DMS153 (cell line): ENCODE measurements at places on chromosomes 5 and 9.

DNA sequence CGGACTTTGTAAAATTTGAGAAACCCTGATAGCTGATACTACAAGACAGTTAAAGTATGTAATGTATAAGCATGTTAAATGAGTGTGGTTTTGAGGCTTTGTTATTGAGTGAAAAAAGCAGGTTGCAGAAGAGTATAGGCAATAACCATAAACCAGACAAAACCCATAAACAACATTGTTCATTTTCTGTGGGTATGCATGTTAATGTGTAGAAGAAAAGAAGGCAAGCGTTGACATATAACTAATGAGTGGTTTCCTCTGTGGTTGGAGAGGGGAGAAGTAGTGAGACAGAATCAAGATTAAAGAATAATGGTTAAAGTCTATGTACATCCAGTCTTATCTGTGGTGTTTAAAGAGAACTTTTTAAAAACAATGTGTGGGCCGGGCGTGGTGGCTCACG, 26.2 kb downstream of the RAD23B start:
- no peak for DNase-seq

GRCh38 chr5:137730336-137730735, 5.6 kb downstream of the KLHL3 start:
- no peak for DNase-seq

DNA sequence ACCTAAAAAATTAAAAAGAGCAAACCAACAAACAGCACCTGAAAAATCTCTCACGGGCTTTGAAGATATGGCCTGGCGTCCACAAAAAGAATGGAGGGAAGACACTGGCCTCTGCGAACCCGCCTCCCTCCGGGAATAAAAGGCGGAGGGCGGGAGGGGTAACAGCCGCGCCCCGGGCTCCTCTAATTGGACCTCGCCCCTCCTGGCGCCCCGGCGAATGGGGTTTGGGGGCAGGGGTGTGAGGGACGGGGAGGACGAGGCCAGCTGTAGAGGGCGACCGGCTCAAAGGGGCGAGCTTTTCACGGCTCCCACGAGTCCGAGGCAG, 753 bp downstream of the FANCC start:
- peak; percentile 65 for DNase-seq

DNA sequence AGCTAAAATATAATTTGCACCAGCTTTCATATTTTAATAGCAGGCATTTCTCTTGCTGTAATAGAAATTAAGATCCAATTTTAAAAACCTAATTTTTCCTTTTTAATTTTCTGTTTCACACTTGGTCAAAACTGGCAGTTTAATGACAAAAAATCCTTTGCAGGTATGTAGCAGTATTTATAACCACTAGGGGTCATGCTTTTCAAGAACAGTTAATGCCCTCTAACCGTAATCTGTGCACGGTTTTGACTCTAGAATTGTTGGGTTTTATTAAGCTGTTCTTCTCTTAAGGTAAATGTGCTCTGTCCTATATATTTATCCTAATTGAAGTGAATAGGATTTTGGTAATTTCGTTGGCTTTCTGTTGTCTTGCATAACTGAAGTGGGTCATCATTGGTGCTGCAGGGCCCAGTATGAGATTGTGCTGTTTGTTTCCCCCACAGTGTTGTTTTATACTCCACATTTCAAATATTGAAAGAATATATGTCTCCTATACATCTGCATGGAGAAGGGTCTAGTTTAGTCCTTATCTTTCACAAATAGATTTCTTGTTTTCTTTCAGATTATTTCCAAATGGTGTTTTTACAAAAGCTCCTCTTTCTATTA, 107.4 kb downstream of the SCAMP1 start:
- no peak for DNase-seq

- DNase-seq = no peak
Measured at GRCh38 chr5:73198833-73199592, 26.0 kb downstream of the TMEM174 start.
